CD14-positive monocyte (primary cell): ENCODE measurements at places on chromosomes 5 and 9.

- peak; percentile 54 for DNase-seq
Observed at GRCh38 chr5:95870105-95870672, 47.7 kb upstream of the GLRX start.

DNA sequence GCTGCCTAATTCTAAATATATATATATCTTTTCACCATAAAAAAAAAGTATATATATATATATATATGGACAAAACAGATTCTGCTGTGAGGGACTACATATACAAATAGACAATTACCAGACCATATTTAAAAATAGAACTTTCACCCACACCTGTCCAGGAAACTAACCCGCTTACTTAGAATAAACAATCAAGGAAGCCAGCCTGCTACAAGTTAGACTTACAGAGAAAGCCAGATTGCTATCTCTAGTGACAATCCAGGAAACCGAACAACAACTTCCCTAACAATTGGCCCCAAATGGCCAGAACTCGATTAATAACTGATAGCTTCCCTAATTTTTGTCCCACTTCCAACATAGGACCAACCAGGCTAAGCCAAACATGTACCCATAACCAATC, 5.9 kb downstream of the GLDC start:
- no peak for DNase-seq

DNA sequence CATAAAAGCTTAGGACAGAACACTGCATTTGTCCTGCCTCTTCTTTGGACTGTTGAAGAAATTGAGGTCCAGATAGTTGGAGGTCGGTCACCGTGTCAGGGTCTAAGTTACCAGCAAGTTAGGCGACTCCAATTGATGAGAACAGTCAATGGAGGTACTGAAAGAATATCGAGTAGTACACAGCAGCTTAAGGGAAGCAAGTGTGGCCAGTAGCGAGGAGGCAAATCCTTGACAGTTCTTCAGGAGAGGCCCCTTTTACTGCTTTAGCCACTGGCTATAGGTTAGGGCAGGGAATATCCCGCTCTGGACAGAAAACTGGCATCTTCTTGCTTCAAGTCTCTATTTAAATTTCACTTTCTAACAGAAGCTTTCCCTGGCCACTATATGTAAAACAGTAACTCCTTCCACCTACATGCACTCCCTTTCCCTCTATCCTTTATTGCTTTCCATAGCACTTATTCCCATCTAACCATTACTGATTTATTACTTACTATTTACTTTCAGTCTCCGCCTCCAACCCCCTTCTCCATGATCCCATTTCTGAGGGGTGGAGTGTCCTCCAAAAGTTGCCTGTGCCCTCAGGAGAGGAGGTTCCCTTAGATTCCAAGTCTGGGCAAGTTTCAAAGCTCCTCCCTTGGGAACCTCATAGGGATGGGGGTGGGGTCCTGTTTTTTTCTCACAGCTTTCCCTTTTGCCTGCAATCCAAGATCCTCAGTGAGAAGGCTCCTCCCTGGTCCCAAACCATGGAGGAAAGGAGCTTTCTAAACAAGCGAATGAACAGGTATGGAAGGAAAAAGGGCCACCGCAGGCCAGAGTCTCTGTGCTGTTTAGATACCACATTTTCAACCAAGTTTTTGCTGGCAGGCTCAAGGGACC, 4.1 kb upstream of the PRDM6 start:
- no peak for DNase-seq

GRCh38 chr9:73529666-73530065, 378.0 kb downstream of the ANXA1 start:
- DNase-seq, result no peak

GRCh38 chr9:99185934-99186333, 35.8 kb downstream of the ALG2 start:
- no peak for DNase-seq
